ENCODE measurements at places on chromosomes 16 and 17.

- DNase-seq: no peak
Measured at GRCh38 chr17:57154921-57155320, 69.9 kb downstream of the AKAP1 start.

GRCh38 chr17:4550534-4551039 is 4.6 kb downstream of the MYBBP1A start:
- DNase-seq: no peak

DNA sequence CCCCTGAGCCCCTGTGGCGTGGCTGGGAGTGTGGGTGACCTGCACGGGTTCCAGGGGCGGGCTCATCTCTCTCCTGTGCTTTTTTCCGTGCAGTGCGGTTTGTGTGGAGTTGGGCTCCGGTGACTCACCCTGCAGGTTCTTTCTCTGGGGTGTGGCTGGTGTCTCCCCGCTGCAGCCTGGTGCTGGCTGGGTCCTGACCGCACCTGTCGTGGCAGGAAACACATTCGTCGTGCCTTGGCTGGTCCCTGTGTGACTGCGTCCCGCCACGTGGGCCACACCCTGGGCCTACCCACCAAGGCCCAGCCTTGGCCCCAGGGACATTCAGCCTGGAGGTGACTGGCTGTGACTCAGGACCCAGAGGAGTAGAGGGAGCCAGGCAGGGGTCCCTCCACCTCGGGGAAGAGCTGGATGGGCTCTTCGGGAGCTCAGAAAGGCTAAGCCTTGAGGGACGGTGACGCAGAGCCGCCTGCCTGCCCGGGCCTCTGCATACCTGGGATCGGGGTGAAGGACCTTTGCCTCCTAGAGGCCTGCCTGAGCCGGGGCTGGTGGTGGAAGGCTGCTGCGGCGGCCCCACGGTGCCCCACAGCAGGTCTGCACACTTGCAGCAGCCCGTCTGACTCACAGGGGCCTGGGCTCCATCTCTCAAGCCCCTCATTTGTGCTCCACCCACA is 7.8 kb downstream of the TRAF7 start:
- DNase-seq: no peak

DNA sequence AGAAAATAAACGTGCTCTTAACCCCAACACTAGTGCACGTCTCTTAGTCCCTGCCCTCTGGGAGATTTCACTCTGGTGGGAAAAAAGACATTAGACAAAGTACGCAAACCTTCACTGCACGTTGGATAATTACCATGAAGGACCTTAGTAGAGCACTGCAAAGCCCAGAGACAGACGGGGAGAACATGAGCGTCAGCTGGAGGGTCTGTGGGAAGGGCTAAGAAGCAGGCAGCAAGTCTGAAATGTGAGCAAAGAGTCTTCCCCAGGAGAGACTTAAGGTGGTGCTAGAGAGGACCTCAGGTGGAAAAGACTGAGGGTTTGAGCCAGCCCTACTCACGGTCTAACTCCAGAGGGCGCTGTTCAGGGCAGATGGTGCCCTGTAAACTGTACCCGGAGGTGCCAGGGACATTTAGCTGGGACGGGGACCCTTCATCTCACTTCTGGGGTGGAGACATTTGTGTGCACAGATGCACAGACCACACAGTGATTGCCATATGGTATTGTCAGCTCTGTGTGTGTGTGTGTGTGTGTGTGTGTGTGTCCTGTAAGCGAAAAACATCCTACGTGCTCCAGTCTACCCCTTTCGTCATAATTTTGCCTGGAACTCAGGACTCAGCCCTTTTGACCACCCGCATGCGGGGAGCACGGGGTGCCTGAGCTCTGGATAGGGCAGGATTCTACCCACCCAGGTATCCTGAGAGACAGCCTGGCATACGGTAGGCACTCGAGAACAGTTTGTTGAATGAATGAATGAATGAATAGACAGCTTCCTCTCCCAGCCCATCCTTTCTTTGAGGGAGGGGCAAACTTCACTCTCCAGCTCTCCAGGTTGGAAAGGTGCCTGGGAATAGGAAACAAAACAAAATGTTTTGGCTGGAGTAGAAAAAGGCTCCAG is 10.1 kb upstream of the STAC2 start:
- peak; percentile 26 for DNase-seq

GRCh38 chr17:48427598-48427997 is 2.4 kb downstream of the SKAP1 start:
- peak; percentile 78 for DNase-seq

- DNase-seq: no peak
Measured at GRCh38 chr17:70276906-70277305, 107.6 kb downstream of the KCNJ2 start.

DNA sequence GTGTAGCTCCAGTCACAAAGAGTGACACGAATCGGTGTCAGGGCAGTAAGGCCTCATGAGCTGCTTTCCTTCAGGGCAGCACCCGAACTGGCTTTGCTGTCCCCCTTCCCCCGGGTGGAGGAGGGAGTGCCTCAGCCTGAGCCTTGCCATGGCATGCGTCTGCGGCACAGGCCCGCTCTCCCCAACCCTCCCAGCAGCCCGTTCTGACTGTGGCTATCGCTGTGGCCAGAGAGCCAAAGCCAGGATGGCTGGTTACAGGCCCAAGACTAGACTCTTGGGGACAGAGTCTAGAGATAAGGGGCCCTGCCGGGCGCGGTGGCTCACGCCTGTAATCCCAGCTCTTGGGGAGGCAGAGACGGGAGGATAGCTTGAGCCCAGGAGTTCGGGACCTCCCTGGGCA is 25.9 kb downstream of the CLUH start:
- no peak for DNase-seq

GRCh38 chr17:15929941-15930340 is 15.0 kb upstream of the ADORA2B start:
- DNase-seq: no peak

DNA sequence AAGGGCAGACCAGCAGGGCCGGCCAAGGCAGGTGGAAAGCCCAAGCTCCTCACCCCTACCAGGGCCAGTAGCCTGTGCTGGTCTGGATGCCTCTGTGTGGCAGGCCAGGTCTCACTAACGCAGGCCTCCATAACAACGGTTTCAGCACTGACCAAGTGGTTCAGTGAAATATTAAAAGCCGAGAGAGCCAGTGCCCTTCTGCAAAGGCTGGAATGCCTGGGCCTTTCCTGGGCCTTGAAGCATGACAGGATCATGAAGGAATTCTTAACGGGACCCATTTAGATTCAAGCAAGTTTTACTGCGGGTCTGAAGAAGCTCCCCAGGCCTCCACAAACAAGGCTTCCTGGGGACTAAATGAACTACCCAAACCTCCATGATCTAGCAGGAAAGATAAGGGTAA is 16.3 kb downstream of the ADAD2 start:
- DNase-seq: no peak

DNA sequence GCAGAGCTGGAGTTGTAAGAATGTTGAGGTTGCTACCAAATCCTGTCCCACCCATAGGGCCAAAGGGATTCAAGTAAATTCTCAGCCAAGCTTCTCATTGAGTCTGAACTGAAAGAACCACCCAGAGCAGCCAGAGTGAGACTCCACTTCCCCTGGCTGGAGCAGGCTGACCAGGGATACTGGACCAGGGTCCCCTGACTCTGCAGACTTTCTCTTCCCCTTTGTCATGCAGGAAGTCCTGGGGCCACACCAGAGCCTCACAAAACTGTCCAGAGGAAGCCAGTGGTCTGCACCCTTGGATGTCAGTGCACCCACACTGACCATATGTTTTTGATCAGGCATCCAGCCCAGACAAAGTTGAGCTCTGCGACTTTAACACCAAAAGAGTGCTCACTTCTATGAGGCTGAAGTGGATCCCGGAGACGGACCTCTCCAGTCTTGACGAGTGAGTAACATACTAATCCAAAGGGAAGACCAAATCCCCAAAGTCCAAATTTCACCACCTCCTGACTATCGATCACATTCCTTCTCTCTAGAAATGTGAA is 4.1 kb downstream of the NXN start:
- no peak for DNase-seq

GRCh38 chr17:74641224-74641957 is 17.9 kb upstream of the CD300E start:
- DNase-seq: no peak

GRCh38 chr16:66701026-66701425 is 4.5 kb upstream of the CMTM4 start:
- DNase-seq: no peak

GRCh38 chr17:33525186-33525585 is 232.1 kb upstream of the ASIC2 start:
- no peak for DNase-seq

DNA sequence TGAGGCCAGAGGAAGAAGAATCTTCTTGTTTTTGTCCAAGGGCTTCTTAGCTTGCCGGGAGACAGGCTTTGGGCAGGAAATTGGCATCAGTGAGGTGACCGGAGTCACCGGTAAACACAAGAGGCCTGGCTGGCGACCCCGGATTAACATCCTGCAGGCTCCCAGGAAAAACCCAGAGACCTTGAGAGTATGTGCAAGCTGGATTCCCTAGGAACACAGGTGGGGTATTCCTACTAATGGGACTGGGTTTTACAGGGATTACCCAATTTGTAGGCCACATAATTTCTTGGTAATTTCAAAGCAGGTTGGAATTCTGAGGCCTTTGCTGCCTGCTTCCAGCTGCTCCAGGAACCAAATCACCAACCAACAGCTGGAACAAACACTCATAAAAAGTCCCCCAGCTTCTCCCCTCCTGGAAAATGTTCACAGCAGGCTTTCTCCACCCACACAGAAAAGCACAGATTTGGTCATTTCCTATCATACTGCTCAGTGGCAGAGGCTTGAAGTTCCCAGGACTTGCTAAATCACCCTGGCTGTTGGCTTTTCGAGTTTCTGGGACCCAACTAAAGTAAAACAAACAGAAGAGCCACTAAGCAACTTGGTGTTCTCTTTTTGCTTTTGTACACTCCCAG is 258.8 kb downstream of the IRF8 start:
- no peak for DNase-seq

DNA sequence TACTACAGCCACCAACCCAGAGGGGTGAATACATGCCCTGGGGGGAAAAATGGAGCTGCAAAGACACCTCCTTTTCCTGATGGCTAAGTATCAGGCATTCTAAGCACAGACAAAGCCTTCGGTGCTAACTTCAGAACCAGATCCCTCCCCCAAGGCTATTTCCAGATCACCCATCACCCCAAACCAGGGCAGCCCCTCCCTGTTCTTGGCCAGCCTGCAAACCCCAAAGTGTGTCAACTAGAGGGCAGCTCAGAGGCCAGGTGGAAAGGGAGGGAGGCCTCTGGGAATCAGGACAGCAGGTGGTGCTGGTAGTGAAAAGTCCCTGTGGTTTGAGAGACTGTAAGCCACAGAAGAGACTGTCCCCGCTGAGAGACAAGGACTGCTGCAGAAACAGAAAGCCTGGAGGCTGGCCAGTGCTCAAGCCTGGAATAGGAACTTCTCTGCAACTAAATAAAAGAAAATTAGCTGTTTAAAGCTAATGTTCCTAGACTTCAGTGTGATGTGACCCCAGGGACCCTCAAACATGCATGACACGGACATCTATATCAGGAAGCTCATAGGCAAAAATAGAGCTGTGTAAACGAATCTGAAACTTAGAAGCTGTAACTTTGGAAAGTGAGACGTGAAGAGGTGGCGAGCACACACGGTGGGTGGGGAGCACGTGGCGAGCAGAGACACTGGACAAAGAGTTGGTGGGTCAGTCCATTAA is 9.1 kb downstream of the TUBG1 start:
- DNase-seq: no peak

GRCh38 chr17:4648741-4649140 is 7.3 kb upstream of the ALOX15 start:
- no peak for DNase-seq

DNA sequence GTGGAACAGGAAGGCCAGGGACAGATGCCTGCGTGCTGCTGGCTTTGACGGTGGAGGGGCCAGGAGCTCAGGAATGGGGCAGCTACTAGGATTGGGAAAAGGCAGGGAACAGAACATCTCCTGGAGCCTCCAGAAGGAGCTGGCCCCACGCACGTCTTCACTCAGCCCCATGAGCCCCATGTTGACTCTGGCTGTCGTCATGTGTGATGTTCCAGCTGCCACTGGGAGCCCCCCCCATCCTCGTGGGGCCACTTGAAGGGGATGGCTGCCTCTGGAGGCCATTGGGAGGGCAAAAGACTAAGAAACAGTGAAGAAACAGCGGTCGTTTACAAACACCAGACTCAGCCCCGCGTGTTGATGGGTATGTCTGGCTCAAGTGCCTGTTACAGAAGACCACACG is 18.5 kb upstream of the APRT start:
- no peak for DNase-seq

GRCh38 chr16:81837312-81837751 is 58.2 kb downstream of the PLCG2 start:
- DNase-seq: no peak

DNA sequence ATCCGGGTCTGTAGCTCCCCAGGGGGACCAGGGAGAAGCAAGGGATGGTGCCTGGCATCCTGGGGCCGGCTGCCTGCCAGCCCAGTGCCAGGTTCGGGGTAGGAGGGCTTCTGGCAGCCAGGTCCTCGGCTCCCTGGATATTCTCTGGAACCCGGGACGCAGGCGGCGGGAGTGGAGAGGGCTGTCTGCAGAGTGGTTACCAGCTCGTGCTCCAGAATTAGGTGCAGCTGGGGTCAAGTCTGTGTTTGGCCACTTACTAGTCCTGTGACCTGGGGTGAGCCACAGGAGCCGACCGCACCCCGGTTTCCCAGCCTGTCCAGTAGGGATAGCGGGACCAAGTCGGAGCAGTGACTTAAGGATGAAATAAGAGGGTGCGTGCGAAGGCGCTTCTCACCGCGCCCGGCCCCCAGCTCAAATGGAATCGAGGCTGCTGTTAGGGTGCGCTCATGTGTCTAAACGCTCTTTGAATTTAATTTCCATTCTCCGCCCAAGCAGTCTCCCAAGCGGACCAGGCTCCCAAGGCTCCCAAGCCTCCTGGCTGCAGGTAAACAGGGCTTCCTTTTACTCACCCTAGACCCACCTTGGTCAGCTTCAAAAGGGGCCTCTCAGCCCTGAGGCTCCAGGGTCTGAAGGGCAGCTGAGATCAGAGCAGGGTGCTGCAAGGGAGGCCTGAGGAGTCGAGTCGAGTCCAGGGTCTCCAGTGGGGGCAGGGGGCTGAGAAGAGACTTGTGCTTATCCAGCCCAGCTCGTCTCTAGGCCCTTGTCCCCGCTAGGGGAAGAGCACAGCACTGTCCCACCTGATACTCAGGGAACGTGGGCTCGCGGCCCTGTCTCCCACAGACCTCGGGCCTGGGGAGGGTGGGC is 28.3 kb upstream of the ZNF469 start:
- no peak for DNase-seq

DNA sequence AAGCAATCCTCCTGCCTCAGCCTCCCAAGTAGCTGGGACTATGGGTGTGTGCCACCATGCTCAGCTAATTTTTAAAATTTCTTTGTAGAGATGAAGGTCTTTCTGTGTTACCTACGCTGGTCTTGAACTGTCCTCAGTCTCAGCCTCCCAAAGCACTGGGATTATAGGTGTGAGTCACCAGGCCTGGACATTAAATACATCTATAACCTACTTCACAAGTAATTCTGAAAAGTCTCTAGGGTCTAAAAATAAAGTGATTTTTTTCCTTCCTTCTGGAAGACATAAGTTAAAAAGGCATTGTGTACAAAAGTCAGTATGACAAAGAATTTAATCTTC is 118.3 kb downstream of the PARN start:
- DNase-seq: no peak

All from T-helper 2 cell treated with Interferon-gamma antibody and Interleukin-4, amounts not matched to agents 5 μg/mL and 100 μg/mL, for 36 hours (primary cell).